ENCODE measurements at places on chromosomes 16 and 17.

DNA sequence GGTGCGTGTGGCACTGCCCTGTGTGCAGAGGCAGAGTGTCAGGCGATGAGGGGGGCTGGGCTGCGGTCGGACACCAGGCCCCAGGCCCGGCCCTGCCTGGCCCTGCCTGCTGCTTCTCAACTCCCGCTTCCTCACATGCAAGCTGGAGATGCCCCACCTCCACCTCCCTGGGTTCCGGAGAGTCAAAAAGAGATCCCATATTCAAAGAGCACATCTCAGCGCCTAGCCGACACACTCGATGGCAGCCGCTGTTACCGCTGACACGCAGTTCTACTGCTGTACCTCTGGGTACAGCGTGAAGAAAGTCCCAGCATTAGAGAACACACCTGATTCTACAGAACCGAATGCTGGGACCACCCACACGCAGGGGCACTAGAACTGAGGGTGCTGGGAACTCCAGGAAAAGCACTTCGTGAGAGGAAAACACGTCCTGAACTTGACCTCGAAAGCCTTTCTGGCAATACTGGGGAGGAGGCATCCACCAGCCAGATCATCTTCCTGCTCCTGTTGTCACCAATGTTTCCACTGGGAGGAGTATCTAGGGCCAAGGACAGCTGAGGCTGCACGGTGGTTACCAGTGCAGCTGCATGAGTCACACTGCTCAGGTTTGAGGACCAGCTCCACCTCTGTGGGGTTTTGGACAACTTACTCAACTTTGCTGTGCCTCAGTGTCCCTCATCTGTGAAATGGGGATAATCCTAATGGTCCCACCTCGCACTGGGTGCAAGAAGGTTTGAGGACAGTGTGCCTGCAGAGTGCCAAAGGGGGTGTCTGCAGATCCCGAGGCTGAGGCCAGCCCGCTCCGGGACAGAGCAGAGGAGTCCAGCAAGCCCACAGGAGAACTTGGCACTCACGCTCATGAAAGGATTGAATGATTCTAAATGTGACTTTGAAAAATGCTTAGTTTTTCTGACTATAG is 100.4 kb upstream of the DNAH17 start:
- no peak for DNase-seq

DNA sequence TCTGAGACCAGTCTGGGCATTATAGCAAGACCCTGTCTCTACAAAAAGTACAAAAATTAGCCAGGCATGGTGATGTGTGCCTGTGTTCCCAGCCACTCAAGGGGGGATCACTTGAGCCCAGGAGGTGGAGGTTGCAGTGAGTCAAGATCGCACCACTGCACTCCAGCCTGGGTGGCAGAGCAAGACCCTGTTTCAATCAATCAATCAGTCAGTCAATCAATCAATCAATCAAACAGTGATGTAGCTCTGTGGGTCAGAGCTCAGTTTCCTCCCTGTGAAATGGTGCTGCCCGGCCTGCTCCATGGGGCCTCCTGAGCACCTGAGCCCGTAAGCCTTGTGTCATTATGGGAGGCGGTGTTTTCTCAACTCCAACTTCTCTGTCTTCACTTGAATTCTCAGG is 167.1 kb upstream of the CIBAR2 start:
- DNase-seq: no peak

- DNase-seq: no peak
These were observed 14.2 kb downstream of the CX3CL1 start for GRCh38 chr16:57386381-57386951.

DNA sequence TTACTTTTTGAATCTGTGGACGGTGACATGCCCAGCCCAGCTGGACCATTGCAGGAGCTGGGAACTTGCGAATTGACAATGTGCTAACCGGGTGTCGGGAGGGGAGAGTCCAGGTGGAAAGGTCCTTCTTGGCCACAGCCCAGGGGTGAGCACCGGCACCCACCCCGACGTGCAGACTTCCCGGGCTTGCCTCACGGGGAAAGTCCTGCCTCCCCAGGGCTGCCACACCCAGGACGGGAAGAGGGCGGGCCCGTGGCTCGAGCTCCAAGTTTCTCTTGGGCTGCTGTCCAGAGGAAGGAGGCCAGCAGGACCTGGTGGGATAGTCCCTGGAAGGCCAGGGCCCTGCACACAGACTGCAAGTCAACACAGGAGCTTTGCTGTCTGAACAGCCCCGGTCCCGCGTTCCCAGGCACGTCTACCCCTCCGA is 17.7 kb downstream of the CARD14 start:
- DNase-seq: no peak

GRCh38 chr17:58051468-58051867 is 31.8 kb upstream of the DYNLL2 start:
- DNase-seq: no peak
